ENCODE measurements at places on chromosomes 5 and 9.

DNA sequence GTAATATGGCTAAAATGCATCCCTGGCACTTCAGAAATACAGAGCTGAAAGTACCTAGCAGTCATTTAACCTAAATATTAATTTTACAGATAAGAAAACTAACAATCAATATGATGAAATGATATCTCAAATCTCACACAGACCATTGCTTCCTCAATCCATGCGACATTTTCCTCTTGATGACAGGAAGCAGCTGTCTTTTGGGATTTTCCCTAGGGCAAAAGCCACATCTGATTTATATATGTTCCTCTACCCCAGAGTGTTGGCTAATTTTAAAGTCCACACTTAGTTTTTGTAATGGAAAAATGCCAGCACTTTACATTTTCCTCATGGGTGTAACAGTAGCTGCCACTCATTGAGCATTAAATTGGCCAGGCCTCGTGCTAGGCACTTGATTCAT, 47.7 kb upstream of the ITGA1 start:
- no peak for DNase-seq

- DNase-seq: no peak
These were observed 138.4 kb downstream of the GADD45G start for GRCh38 chr9:89743216-89743572.

DNA sequence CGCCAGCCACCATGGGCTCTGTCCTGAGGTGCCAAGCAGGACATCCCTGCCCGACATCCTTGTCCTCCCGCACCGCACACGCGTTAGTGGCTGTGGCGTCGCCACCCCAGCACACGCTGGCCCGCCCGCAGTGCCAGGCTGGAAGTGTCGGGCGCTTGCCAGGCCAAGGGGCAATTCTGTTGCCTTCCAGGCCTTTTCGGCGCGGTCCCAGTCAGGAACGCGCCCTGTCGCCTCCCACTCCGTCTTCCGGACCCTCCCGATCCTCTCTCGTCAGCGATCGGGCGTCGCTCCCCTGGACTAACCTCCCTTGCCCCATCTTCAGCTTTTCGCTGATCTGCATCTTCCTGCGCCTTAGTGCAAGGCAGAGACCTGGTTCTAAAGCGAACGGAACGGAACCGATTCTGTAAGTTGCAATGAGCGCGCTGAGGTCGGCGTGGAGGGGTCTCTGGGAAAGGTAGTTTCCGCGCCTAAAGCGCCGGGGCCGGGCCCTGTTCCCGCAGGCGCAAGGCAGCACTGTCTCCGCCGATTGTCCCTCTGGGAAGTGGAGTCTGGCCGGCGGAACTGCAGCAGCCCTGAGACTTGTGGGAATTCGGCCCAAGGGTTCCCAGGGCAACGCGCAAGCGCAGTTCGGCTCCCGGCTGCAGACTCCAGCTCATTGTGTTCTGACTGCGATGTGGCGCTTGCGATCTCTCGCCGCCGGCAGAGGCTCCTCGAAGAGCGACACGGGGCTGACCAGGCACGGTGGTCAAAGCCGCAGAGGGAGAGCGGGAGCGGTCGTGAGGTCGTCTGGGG, at the start of gene ZNF454:
TSS of gene ZNF454 (plus strand) at position 630 of the 792 bp plus-strand sequence. CDS start 1,594 bp downstream, outside the sequence.
- DNase-seq: no peak

- DNase-seq: no peak
These were observed 576.2 kb upstream of the CLINT1 start for GRCh38 chr5:158435161-158435616.

DNA sequence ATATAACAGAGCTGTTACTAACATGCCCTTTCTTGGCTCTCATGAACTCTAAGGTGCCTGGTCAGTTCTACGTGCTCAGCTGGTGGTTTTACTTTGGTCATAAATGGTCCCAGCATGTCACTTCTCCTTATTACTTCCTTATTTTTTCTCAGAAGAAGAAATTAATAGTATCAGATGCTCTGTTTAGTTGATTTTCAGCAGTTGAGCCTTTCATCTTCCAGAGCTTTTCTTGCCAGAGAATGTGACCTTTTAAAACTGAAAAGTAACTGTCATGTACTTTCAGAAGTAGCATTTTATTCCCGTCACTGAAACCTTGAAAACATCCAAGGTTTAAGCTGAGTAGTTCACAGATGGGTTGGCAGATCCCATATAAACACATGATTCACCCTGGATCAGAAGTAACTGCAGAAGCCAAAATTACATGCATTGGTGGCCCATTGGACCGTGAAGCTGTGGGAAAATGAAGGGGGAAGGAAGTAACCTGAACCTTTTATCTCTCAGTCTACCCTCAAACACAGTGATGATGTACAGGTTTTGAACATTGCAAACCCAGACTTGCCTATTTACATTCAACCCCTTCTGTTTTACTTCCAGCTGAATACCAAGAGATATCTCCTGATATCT, 50.5 kb downstream of the HACD4 start:
- DNase-seq: no peak

All from memory B cell (primary cell).